ENCODE measurements at places on chromosomes 2 and 18. TPM values are rescaled to one million over a fixed set of nuclear protein-coding genes. Genes with fewer than 3 reads are reported as not detected.

GRCh38 chr2:51335087-51336058, 303.4 kb upstream of the NRXN1 start:
- DNase-seq, result no peak

The APOB gene
- polyA plus RNA-seq, result not detected

The PLGLB1 gene
- polyA plus RNA-seq, result 0.41 TPM

DNA sequence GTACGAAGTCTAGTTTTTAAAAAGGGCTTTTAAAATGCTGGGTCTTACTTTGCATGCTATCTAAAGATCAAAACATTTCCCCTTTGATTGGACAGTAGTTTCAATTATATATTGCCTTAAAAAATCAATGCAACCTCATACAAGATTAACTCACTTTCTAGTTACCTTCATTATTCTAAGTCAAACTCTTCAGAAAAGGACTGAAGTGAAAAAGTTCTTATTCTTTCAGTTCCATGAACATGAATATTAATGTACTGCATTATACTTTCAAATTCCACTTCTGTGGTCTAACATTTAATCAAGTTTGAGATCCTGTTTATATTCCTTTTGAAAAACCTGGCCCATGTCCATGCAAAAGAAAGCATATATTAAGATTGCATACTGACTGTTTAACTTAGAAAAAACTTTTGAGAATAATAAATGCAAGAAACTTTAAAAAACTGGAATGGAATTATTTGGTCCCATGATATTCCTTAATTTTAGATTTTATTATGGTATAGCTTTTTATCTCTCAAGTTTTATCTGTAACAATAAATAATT, 11.2 kb upstream of the ENOSF1 start:
- no peak for DNase-seq

The KLHL14 gene
- polyA plus RNA-seq, result not detected

The PLCL1 gene
- polyA plus RNA-seq, result 0.48 TPM

The UNC80 gene
- polyA plus RNA-seq, result not detected

GRCh38 chr2:44358503-44358902, 2.8 kb downstream of the PREPL start:
- DNase-seq, result peak; percentile 83

GRCh38 chr2:138170485-138170884, 206.2 kb downstream of the HNMT start:
- DNase-seq, result no peak

The GALNT5 gene
- 51.5 TPM for polyA plus RNA-seq

DNA sequence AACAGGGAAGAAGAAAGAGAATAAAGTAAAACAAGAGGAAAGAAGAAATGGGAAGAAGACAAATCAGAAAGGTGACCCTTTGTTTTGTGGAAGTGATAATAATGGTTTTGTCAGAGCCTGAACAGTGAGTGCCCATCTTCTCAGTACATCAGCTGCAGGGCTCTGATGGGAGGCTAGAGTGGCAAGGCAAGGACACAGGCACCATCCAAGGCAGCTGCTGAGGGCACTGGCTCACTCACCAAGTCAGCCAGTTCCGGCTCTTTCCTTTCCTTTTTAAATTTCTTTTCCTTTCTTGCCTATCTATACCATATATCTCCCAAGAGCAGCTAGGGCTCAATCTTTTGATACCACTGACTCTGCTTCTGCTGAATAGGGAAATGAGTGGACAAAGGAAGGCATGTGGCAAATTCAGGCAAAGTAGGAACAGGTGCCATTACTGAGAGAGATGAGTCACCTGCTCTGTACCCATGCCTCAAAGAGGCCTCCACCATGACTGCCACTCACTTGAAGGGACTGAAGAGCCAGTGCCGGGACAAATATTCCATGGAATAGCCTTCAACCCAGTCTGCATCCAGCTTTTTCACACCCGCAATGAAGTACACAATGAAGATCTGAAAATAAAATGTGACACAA, 6.2 kb downstream of the GGCX start:
- no peak for DNase-seq

The CHPF gene
- polyA plus RNA-seq, result 35.8 TPM

DNA sequence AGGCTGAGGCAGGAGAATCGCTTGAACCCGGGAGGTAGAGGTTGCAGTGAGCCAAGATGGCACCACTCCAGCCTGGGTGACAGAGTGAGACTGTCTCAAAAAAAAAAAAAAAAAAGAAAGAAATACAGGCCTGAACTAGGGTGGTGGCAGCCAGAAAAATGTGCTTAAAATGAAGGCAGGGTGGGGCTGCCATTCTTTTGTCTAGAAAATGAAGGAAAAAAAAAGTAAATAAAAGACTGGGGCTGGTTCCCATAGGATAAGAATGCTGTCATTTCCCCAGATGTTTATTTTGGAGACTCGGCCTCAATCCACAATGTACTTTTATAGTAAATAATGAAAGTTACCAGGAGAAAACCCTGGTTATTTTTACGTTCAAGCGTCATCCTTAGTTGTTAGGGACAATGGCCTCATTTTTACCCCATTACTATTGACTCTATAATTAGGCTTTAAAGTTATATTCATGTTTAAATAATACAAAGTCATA, 58.9 kb downstream of the ATP8B1 start:
- DNase-seq, result peak; percentile 85

- DNase-seq, result no peak
Observed at GRCh38 chr2:168434146-168434545, 21.9 kb upstream of the CERS6 start.

The REG3G gene
- polyA plus RNA-seq, result not detected

- no peak for DNase-seq
Observed at GRCh38 chr2:98006378-98006777, 10.6 kb upstream of the TMEM131 start.

The HTR2B gene
- 26.0 TPM for polyA plus RNA-seq

- DNase-seq, result no peak
Observed at GRCh38 chr18:78780719-78781600, 198.7 kb upstream of the SALL3 start.

DNA sequence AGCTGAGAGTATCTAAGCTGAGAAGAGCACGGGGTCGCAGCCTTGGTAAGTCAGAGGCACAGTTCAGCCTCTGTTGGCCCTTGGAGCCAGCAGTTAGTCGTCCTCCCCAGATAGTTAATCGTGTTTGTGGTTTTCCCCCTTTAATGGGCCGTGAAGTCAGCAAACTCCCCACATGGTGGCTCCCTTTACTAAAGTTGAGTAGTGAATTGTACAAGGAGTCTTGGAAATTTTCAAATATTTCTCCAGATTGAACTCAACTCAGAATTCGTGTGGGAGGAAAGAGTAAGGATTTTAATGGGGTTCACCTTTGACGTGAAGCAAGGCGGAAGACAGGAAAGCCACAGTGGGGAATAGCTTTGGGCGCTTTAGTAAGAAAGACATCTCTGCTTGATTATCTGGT, 2.4 kb upstream of the ADCYAP1 start:
- peak; percentile 40 for DNase-seq

DNA sequence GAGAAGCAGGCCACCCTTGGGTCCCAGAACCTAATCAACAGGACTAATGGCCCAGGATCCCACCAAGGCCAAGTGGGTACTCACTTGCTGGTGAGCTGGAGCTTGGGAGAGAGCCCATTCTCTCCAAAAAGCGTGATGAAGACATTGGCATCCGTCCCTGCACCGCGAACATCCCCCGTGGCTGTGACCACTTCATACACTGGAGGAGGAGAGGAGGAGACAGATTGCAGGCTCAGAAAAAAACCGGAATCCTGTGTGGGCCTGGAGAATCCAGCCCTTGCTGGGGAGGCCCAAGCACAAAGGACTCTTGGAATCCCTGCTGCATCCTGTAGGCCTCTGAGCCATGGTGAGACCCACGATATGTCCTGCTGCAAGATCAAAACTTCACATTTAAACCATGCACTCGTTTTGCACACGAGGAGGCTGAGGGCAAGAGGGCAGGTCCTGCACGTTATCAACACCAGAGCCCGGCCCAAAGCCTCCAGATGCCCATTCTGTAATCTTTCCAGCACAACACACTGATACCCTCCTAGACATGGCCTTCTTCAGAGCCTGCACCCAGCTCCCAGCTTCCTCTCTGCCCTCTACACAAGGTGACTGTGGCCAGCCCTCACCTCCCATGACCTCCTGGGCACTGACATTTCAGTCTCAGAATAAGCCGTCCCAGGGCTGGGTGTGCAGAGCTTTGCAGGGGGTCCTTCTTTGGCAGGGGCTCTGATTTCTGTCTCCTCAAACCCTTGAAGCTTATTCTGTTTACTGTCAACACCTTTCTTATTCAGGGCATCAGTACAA, 7.8 kb downstream of the LOXHD1 start:
- no peak for DNase-seq

DNA sequence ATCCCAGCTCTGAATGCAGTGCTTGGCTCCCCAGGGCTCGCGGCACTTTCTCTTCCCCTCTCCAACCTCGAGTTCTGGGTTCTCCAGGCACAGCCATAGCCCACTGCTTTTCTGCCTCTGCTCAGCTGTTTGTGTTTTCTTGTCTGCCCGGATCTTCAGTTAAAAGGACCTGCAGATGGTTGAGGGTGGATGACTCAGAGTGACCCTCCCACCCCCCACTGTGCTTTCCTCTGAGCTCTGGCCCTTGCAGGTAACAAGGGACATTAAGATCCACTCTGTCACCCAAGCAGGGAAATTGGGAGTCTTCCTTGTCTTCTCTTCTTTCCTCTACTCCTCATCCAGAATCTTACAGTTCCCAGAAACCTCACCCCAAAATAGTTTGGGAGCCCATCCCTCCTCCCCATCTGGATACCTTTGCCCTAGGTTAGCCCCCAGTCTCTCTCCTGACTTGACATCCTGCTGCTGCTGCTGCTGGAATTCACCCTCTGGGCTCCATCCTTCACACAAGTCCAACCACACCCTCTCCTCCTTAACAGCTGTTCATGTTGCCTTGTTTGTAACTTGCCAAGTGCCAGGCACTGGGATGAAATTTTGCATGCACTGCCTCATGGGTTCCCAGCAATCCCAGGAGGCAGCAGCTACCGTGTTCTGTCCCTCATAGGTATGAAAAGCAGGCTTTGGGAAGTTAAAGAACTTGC, 157.9 kb upstream of the TTC39C start:
- DNase-seq, result peak; percentile 4

GRCh38 chr2:220224691-220225543, 597.5 kb downstream of the SLC4A3 start:
- peak; percentile 93 for DNase-seq

DNA sequence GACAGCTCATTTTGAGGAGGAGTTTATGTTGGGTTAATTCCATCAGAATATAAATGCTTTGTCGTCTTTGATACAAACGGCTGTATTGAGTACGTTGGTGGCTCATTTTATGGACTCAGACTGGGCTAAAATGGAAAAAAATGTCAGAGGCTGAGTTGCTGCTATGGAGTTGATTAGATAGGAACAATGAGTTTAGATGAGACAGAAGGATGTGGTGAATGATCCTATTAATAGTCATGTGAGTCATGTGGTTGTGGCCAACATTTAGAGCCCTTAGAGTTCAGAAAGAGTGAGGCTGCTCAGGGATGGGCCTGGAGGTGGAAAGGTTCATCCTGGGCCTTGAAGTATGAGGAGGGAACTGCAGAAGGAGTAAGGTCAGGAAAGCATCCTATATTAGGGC, 434.2 kb downstream of the MEIS1 start:
- DNase-seq, result peak; percentile 89

- no peak for DNase-seq
Observed at GRCh38 chr2:177036747-177037146, 175.8 kb upstream of the HNRNPA3 start.

- DNase-seq, result no peak
Observed at GRCh38 chr18:42548493-42548892, 567.0 kb downstream of the RIT2 start.

The ST6GAL2 gene
- not detected for polyA plus RNA-seq

DNA sequence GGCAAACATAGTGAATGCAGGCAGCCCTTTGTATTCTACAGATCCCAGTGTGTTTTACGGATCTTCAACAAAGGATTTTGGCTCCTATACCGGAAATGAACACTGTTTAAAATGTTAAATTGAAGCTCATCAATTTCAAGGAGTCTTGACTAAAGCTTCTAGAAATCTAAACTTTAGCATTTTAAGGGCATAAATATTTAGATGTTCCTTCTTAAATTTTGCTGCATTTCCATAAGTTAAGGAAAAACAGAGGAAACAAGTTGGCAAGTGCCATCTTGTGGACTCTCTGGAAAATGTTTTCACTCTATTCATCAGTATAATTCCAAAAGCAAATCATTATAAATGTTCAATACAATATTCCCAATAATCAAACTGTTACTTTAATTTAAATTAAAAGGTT, 19.6 kb downstream of the CHN1 start:
- DNase-seq, result peak; percentile 73

The COLEC11 gene
- polyA plus RNA-seq, result 0.30 TPM

DNA sequence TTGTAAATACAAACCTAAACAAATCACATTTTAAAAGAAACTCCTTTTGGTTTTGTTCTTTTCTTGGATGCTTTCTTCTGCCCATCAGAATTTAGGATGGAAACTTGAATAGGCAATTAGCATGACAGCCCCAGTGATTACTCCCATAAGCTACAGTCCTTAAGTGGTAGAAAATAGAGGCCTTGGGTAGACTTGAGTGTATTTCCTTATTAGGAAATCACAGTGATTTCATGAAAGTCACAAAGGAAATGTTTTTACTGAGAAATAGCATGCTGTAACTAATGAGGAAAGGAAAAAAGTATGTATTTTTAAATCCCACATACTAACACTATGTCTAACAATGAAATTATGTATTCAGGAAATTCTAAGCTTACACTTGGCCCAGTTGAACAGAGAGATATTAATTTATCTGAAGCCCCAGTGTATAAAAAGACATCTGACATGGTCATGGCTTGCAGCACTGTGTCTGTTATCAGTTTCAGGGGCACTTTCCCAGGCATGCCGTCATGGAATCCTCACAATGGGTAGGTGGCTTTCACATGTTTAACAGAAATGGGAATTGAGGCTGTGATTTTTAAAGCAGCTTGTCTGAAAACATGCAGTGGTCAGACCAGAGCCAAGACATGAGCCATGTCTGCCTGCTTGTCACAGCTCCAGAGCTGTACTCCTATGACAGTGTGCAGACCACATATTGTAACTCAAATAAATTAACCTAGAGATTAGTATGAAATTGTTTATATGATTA, 79.7 kb upstream of the TRIB2 start:
- peak; percentile 31 for DNase-seq

DNA sequence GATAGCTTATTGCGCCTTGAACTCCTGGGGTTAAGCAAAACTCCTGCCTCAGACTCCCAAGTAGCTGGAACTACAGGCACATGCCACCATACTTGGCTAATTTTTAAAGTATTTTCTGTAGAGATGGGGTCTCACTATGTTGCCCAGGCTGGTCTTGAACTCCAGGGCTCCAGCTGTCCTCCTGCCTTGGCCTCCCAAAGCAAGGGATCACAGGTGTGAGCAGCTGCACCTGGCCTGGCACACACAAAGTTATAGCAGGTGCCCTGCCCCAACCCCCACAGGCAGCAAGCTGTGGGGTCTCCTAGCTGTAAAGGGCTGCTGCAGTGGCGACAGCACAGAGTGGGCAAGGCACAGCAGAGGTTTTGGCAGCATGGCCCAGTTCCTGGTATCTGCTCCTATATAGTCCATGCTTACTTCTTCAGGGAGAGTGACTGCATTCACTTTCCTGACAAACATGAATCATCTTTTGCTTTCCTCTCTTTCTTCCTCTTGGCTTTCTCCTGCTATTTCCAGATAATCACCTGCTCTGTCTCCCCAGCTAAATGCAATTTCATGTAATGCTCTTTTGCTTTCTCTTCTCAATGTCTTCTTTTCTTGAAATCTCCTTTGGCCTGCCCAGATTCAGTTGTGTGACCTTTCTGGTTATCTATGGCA, 27.3 kb upstream of the METAP1D start:
- no peak for DNase-seq

All from fibroblast of lung (primary cell).